ENCODE measurements at places on chromosomes 11 and 22.

DNA sequence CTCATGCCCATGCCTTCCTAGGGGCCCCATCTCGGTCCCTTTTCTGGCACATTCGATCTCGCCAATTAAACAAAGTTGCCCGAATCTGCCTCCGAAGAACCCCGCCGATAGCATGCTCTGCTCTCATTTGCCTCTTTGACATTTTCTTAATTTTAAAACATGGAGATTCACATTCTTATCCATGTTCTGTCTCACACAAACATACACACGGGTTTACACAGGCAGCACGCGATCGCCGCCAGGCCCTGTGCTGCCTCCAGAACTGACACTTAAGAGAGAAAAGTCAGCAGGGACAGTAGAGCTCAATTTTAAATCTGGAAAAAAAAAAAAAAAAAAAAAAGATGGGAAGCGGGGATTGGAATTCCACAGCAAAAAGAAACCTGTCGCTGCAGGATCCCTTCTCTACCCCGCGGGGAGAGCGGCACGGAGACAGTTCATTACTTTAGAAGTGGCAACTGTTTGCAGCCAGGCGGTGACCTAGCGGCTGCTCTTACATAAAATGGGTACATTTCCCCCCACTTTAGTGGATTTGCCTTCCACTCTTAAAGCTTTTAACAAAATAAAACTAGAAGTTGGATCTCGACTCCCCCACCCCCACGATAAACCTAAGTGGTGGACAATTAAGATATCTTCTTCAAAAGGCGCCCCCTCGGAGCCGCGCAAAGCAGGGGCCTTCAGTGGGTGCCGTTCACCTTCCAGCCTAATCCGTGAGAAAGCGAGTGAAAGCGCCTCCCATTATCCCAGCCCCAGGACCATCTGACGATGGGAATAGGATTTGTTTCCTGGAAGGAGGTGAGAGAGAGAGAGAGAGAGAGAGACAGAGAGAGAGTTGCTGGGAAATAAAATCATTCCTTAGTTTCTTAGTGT is 13.7 kb downstream of the PAX6 start:
- DNase-seq: no peak

GRCh38 chr11:130448416-130449309 is at the start of gene ADAMTS15:
TSS of gene ADAMTS15 (plus strand) at chr11:130448645. CDS start at chr11:130448974, 329 bp downstream.
- DNase-seq: no peak

GRCh38 chr22:26718905-26719304 is 61.5 kb downstream of the MIAT start:
- no peak for DNase-seq

- DNase-seq: no peak
Observed at GRCh38 chr11:114061048-114061680, 1.7 kb downstream of the ZBTB16 start.

- DNase-seq: no peak
Observed at GRCh38 chr11:64881476-64881875, 3.1 kb upstream of the EHD1 start.

GRCh38 chr22:21657360-21658032 is 8.3 kb upstream of the PPIL2 start:
- DNase-seq: peak; percentile 71

- no peak for DNase-seq
Observed at GRCh38 chr11:76759092-76759491, 24.1 kb upstream of the TSKU start.

- no peak for DNase-seq
Observed at GRCh38 chr11:8962841-8963240, 1.4 kb downstream of the TMEM9B start.

DNA sequence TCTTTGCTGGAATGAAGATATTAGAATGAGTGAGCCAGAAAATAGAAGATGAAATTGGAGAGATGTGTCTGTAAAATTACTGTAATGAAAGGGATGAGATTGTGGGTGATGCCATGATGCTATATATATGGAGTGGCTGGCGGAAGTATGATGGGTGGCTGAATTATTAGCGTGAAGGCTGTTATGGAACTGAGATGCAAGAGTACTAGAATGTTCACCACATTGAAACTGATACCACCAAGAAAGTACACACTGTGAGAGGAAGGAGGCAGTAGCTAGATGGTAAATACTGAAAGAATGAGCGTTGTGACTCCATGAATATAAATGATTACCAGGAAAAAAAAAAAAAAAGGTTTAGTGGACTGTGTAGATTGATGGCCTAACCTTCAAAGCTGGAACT is 411.9 kb downstream of the CNTN5 start:
- no peak for DNase-seq

- no peak for DNase-seq
Observed at GRCh38 chr11:76131142-76131541, 75.2 kb downstream of the WNT11 start.

DNA sequence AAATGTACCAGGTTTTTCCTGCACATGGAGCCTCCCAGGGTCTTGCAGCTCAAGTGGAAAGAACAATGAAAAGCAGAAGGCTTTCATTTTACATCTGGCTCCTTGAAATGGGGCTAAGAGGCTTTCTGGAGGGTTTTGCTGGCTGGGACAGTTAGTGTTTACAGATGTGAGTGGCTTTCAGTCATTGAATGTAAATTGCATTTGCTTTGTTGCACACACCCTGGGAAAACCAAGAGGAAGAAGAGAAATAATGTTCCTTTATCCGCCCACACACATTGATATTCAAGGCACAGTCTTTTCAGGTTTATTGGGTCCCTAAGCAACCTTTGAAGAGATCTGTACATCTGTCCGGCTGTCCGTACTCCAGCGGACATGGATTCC is 144.5 kb downstream of the SPON1 start:
- no peak for DNase-seq

GRCh38 chr11:113881856-113882255 is 6.5 kb upstream of the USP28 start:
- DNase-seq: no peak

GRCh38 chr11:67640021-67640757 is 626 bp upstream of the TBX10 start:
- DNase-seq: no peak

- no peak for DNase-seq
Observed at GRCh38 chr11:35204614-35205013, 65.6 kb downstream of the CD44 start.

DNA sequence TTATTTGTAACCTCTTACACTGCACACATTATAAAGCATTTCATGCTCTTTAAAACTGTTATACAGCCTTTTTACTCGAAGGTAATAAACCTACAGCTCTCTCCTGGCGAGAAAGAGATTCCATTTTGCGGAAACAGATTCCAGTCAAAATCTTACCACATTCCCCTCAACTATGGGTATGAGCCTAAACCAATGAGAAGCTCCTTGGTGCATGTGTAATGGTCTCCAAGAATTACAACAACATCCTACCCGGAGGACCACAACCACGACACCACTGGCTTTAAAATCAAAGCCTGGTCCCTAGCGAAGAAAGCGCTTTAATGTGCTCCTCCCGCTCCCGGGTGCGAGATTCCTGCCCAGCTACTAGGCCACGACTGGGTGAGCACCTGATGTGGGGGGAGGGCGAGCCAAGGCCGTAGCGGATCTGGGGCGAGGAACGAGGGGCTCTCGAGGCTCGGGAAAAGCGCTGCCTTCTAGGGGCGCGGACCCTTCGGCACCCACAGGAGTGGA is 821 bp downstream of the CELF1 start:
- DNase-seq: peak; percentile 6

DNA sequence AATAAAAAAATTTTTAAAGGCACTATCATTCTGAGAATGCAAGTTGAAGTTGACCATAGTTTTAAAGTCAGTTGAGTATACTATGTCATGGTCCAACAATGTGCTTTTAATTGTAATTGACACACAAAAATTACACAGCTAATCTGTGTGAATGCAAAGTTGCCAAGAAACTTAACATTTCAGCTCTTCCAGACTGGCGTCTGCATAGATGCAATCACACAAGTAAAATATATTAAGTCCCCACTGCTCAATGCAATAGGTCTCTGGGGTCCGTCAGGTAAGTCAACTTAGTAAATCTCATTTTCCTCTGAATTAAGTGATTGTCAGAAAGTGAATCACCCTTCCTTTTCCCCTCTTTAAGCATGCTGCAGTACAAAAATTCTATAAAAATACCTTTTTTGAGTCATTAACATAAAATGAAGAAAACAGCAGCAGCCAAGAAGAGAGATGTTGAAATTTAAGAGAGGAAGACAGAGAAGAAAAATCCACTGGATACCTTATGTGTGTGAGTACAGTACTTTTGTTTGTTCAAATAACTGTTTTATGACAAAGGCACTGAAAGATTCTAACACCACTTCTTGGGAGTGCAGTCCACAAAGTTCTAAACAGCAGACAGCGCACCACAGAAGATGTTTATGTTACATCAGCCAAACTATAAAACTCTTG is 5.1 kb downstream of the FZD4 start:
- no peak for DNase-seq

DNA sequence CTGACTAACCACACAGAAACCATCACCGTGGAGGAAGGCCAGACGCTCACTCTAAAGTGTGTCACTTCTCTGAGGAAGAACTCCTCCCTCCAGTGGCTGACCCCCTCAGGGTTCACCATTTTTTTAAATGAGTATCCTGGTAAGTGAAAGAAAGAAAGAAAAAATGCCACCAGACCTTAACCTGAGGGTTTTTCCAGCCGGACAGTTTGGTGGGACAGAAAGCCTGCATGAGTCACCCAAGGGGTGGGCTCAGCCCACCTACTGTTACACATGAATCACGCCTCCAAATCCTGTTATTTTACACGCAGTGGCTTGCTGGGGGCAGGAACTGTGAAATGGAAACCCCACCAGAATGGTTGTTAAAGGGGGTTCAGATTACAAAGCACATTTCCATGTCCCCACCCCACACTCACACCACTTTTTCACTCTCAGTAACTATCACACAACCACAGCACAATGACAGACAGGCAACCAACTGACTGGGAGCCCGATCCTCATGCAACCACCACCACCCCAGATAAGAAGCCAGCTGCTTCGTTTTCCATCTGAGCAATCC is 11.9 kb downstream of the CRTAM start:
- no peak for DNase-seq

DNA sequence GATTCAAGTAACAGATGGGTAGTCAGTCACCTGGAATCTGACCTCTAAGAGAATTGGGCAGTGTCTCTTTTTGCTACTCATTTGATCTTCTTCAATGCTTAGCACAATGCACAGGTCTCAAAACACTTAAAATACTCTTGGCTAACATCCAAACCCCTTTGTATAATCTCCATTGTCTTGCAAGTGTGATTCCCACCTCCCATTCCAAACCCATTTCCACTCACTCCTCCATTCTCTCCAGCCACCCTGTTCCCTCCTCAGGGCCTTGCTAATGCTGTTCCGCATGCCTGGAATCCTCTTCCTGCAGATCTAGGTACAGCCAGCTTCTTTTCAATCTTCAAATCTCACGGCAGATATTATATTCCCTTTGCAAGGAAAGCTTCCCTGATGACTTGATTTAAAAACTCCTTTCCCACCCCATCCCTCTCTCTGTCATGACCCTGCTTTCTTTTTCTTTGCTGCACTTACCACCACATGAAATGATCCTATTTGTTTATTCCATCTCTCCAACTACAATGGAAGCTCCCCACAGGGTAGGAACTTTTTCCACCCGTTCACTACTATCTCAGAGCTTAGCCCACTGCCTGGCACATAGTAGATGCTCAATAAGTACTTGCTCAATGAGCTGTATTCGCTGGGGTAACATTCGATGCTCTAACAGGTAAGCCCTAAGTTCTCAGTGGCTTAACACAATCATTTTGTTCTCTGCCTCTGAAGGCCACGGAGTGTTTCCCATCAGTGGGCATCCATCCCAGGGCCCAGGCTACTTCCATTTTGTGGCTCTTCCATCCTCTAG is 121.7 kb downstream of the MN1 start:
- no peak for DNase-seq

DNA sequence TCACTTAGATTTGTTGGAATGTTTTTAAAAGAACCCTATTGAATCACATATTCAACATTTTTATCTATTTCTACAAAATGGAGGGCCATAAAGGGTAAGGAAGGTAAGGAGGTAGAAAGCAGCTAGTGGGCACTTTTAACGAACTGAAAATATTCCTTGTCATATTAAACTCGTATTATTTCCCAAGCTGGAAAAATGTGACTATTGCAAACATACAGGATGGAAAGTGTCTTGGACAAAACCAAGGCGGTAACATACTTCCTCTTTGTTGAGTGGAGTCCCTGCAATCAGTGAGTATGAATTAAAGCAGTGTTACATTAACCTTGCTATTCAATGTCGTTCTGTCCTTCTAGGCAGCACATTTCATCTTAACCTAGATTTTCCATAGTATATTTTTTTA is 165.6 kb downstream of the RCN1 start:
- DNase-seq: no peak

- DNase-seq: no peak
Observed at GRCh38 chr11:131667566-131667965, 297.2 kb downstream of the NTM start.

GRCh38 chr11:86809561-86809960 is 9.2 kb downstream of the PRSS23 start:
- no peak for DNase-seq

DNA sequence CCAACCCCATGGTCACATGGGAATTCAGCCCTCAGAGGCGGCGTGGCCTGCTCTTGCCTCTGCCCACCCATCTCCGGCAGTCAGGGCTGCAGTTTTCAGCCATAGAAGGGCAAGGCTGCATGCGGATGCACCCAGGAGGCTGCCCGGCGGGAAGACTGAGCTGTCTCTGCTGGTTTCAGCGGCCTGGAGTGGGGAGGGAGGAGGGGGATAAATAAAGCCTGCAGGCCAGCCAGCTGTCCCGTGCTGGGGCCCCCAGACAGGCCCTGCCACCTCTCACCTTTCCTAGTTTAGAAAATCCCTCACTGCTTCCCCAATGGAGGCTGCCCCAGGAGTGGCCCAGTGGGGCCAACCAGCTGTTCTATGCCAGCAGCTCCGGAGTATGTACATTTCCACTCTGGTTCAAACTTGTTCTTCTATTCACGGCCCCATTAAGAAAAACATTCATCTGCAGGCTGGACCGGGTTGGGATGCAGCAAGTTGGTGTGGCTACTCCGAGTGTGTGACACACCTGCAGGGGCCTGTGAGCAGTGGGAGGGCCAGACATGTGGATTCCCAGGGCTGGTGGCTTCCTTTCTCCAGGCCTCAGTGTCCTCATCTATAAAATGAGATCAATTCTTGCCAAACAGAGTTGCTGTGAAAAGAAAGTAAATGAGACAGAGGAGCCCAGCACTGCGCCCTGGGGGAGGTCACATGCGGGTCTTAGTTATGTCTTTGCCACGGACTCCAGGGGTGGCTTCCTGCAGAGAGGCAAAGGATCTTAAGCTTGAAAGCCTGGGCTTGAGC is 5.0 kb downstream of the MICALL1 start:
- no peak for DNase-seq

GRCh38 chr11:110338684-110339083 is 42.3 kb upstream of the RDX start:
- no peak for DNase-seq

GRCh38 chr11:7893796-7894195 is 37.3 kb downstream of the OR10A6 start:
- DNase-seq: no peak

DNA sequence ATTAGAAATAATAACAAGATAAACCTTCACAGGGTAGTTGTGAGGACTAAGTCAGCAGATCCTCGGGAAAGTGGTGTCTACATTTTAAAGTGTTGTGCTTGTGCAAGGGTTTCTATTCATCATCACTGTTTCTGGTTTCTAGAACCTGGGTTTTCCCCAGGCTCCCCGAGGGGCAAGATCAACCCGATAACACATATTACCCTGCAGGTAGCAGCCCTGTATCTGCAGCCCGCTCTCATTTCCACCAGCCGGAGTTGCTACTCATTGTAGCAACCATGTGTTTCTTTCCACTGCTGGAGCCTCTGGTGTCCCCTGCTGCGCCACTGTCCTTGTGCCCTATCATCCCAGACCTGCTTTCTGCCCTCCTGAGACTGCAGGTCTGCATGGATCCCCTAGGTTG is 67.0 kb downstream of the MIAT start:
- DNase-seq: no peak

All from activated T-helper 1 cell treated with anti-CD3 and anti-CD28 coated beads, Interleukin-2, amount 50 U/mL, for 16 hours (primary cell).